ENCODE measurements at places on chromosomes 6 and 20.

GRCh38 chr20:34389954-34390555 is 27.0 kb downstream of the ITCH start:
- DNase-seq: no peak

DNA sequence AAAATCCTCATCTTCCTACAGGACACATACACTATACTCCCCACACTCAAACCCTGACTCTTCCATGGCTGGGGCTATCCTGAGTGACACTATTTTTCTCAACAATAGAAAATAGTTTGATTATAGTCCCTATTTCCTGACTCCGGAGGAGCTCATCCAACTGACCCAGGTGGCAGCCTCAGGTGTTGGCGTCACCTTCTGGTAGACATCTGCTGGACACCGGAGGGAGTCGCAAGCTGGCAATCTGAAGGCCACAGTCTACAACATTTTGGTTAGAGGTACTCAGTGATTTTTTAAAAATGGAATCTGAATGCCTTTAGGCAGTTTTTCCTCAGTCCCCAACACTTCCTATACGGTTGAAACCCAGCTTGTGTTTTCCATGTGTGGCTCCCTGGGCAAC is 32.2 kb upstream of the OCSTAMP start:
- no peak for DNase-seq

- no peak for DNase-seq
Measured at GRCh38 chr6:10355115-10355702, 59.7 kb downstream of the TFAP2A start.

GRCh38 chr20:35576816-35577215 is 34.9 kb downstream of the ERGIC3 start:
- no peak for DNase-seq

DNA sequence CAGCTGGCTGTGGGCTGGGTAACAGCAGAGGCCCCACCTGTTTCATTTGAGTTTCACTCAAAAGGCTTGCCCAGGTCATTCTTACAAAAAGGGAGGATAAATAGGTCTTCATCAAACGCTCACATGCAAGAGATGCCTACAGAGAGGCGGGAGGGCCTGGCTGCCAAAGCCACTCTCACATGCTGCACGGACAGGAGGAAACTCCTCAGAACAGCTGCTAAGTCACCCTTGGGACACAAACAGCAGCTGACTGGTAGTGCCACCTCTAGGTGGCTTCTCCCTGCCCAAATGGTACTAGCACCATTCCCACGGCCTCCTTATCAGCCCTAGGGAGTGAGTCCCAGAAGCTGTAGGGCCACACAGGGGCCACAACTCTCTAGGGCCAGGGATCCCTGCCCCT is 23.8 kb downstream of the SLC22A23 start:
- DNase-seq: no peak

- DNase-seq: no peak
Measured at GRCh38 chr6:160263196-160263939, 4.7 kb upstream of the SLC22A2 start.

DNA sequence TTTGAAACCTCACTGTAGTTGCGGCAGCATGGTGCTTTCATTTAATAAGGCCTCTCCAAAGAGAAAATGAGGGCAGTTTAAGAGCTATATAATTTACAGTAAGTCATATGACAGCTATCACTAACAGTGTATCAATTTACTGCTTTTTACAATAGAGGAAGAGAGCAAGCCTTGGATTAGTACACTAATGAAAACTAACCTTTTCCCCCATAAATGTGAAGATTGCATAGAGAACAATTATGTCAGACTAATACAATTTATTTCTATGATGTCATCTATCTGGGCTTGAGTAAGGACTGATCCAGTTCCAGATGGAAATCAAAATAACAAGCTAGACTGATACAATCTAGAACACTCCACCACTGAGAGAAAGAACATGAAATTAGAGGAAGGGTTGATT is 78.1 kb upstream of the FAM83B start:
- DNase-seq: no peak

DNA sequence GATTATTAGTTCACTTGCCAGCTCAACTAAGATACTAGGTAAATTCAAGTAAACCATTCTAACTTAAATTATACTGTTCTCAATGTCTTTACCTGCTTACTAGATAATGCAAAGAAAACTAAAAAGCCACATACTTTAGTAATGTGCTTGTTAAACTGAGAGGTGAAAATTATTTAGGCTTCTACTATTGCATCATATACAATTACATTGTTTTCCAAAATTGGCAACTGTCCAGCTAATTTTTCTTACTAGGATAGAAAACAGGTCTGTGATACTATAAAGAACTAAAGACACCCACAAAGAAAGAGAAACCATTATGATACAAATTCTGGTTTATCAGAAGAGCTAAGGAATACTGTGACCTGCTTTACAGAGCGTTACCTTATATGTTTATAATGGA is 45.6 kb upstream of the ALDH8A1 start:
- no peak for DNase-seq

- DNase-seq: no peak
Measured at GRCh38 chr6:98016565-98016964, 733.5 kb upstream of the MMS22L start.

GRCh38 chr6:117264369-117264691 is 1.0 kb upstream of the VGLL2 start:
- DNase-seq: no peak

Measured in stimulated activated CD8-positive, alpha-beta memory T cell treated with anti-CD3 and anti-CD28 coated beads, Interleukin-12 subunit alpha, Interleukin-12 subunit beta, amount 100 ng/mL, for 4 hours (primary cell).